ENCODE measurements at places on chromosomes 1 and 21. TPM values are rescaled to one million over a fixed set of nuclear protein-coding genes. Genes with fewer than 3 reads are reported as not detected.

The PCP4 gene
- total RNA-seq, result not detected

The KRTAP11-1 gene
- total RNA-seq, result not detected

The C4BPA gene
- 0.21 TPM for total RNA-seq

DNA sequence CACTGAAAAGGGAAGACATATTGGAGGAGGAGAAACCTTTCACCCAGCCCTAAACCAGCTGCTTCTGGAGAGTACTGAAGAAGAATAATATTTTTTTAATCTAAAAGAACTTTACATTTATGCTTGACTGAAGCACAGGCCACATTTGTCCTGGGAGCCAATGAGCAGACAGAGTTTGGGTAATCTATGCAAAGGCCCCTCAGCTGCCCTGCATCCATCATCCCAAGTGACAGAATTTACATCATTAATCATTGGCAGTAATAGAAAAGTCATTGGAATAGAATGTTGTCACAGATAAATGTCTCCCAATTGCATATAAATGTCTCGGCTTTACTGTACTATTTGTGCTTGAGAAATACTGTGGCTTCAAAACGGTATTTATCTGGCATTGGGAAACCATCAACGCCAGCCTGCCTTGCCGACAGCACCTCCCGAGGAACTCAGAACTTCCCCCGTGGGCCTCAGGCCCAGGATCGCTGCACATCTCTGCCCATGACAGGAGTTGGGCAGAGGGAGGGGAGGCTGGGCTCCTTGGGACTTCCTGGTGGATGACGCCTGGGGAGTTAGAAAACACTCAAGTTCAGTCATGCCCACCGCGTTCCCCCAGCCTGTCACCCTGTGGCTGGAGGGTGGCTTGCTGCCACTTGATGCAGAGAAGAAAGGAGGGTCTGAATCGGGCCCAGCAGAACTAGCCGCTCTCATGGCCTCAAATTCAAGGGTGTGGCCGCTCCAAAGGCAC lies 133.1 kb downstream of the CAMTA1 start:
- no peak for DNase-seq

- no peak for DNase-seq
These were observed 30.2 kb upstream of the C1orf105 start for GRCh38 chr1:172390301-172390682.

GRCh38 chr1:76690766-76691165 lies 176.5 kb upstream of the ST6GALNAC5 start:
- DNase-seq, result no peak

- no peak for DNase-seq
These were observed 7.3 kb downstream of the KTI12 start for GRCh38 chr1:52026278-52026677.

GRCh38 chr1:61116421-61116820 lies 34.1 kb downstream of the NFIA start:
- no peak for DNase-seq

Data from GM12878 (cell line).